SHP77 treated with DMSO at 0.1 percent for 48 hours (cell line): ENCODE measurements at places on chromosomes 1 and 21.
A peak's percentile ranks its signal among the peaks of the same experiment; 100 is the strongest.

GRCh38 chr1:39141925-39142324 is 62.6 kb upstream of the MACF1 start:
- DNase-seq, result no peak

DNA sequence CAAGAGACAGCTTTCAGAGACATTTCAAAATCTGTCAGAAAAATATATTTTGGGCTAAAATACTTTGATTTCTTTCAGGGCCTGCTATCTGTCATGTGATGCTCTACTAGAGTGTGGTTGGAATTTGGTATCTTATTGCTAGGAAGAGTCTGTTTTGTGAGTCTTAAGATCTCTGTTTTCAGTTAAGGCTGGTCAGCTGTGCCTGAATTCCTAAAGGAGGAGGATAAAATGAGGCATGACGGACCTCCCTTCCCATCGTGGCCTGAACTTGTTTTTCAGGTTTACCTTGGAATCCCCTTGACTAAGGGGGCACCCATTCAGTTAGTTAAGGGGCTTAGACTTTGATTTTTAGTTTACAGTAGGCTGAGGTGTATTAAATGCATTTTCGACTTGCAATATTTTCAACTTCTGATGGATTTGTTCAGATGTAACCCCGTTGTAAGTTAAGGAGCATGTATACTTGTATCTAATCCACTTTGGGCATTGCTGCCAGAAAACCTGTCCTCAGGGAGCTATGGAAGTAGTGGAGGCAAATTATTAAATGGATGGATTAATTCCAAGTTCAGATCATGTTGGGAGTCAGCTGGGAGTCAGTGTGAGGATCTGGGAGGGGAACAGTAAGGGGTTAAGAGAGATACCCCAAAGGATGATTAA is 18.3 kb downstream of the CAPN2 start:
- DNase-seq, result no peak

GRCh38 chr1:27832762-27833161 is 2.2 kb downstream of the PPP1R8 start:
- no peak for DNase-seq

- no peak for DNase-seq
Measured at GRCh38 chr1:156055281-156056048, 883 bp downstream of the LAMTOR2 start.

- no peak for DNase-seq
Measured at GRCh38 chr21:44696572-44696971, 400 bp upstream of the KRTAP10-12 start.

- no peak for DNase-seq
Measured at GRCh38 chr1:201955729-201956143, 433 bp downstream of the TIMM17A start.

- no peak for DNase-seq
Measured at GRCh38 chr1:222047366-222047765, 305.5 kb upstream of the DUSP10 start.

DNA sequence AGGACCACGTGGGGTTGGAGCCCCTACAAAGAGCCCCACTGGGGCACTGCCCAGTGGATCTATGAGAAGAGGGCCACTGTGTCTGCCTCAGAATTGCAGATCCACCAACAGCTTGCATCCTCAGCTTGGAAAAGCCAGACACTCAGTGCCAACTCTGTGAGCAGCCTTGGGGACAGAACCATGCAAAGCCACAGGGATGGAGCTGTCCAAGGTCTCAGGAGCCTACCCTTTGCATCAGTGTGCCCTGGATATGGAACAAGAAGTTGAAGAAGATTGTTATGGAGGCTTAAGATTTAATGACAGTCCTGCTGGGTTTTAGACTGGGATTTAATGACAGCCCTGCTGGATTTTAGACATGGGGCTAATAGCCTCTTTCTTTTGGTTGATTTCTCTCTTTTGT is 1670.9 kb downstream of the PLA2G4A start:
- DNase-seq, result no peak

- no peak for DNase-seq
Measured at GRCh38 chr1:105436589-105437259, 1619.8 kb upstream of the PRMT6 start.

DNA sequence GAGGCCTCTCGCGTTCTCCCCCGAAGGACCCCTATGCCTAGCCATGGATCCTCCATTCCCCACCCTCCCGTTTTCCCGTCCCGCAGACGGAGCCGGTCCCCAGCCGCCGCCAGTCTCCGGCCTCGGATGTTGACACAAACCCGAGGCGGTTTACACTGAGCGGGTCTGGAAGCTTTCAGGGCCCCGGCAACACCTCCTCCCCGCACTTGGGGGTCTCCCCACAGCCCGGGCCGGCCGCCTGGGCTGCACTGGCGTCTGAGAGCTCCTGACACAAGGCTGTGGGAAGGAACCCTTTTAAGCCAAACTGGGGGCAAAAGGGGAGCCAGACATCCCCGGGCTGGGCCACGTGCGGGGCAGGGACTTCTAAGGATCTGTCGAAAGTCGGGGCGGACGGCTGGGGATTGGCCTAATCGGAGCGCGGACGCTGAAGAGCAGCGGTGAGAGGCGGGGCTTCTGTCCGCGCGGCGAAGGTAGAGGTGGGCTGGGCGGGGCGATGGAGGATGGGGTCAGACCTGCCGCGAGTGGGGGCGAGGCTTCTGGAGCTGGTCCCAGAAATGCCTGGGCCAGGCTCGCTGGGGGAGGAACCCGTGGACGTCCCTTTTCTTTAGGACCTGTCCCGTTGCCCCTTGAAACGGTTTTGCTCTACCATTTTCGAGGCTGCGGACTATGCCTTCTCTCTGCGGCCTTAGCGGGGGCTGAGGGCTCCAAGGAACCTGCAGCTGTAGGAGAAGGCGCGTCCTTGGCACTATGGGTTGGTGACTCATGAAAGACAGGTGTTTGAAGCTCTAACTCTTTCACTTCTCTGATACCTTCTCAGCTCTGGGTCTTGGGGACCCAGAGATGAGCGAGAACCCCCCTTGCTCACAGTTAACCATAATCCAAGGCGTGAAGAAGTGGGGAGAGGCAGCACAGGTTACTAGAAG is 1.2 kb upstream of the HPCAL4 start:
- no peak for DNase-seq

DNA sequence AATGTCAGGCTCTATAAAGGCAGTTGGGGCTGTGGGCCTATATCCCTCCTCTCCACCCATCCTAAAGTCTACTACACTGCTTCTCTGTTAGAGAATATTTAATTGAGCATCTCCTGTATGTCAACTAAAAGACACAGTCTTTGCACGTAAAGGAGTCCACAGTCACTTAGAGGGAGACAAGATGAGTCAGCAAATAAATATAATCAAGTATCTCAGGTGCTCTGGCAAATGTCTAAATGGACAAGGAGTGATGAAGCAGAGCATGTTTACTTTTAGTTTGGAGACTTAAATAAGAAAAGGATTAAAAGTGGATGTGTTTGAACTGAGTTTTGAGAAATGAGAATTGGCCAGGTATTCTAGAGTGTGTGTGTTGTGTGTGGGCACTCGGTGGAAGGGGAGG is 41.8 kb upstream of the RAP1A start:
- no peak for DNase-seq

DNA sequence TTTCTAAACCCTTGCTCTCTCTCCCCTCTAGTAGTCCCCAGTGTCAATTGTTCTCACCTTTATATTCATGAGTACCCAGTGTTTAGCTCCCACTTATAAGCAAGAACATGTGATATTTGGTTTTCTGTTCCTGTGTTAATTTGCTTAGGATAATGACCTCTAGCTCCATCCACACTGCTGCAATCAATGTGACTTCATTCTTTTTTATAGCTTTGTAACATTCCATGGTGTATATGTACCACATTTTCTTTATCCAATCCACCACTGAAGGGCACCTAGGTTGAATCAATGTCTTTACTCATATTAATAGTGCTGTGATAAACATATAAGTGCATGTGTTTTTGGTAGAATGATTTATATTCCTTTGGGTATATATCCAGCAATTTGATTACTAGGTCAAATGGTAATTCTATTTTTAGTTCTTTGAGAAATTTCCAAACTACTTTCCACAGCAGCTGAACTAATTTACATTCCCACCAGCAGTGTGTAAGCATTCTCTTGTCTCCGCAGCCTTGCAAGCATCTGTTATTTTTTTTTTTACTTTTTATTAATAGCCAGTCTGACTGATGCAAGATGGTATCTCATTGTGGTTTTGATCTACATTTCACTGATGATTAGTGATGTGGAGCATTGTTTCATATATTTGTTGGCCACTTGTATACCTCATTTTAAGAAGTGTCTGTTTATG is 277.8 kb downstream of the LTN1 start:
- DNase-seq, result no peak

- DNase-seq, result no peak
Measured at GRCh38 chr1:151553659-151554058, 13.6 kb downstream of the TUFT1 start.

- DNase-seq, result no peak
Measured at GRCh38 chr1:20578721-20579395, 10.0 kb upstream of the CDA start.

DNA sequence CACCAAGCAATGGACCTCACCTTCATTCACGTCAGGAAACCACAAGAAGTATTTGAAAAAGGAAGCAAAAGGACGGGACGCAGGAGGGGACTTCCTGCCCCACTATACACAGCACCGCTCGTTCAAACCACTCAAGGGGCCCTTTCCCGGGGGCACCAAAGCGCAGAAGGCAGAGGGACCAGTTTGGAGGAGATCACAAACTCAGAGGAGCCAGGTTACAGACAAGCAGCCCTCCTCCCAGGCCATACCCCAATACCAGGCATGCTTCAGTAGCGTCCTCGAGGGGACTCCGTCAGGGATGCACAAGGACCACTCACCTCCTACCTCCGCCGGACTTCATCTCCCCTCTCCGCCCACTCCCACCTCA is 685 bp downstream of the CRTC2 start:
- no peak for DNase-seq

DNA sequence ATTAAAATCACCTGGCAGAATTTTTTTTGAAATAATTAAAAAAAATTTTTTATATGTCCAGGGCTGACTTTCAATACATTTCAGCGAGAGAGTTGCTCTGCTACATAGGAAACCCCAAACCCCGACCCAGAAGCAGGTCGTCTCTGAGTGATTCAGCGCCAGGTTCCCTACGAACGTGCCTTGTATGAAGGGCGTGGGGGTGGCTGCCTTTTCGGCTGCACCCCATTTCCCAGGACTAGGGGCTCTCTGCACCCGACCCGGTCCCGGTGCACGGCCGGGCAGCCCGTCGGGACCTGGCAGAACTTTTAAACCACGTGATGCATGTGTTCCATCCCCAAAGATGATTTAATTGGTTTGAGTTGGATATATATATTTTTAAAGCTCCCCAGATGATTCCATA is 15.8 kb upstream of the SCYL3 start:
- DNase-seq, result no peak

- DNase-seq, result no peak
Measured at GRCh38 chr1:29575826-29576225, 339.5 kb downstream of the PTPRU start.

DNA sequence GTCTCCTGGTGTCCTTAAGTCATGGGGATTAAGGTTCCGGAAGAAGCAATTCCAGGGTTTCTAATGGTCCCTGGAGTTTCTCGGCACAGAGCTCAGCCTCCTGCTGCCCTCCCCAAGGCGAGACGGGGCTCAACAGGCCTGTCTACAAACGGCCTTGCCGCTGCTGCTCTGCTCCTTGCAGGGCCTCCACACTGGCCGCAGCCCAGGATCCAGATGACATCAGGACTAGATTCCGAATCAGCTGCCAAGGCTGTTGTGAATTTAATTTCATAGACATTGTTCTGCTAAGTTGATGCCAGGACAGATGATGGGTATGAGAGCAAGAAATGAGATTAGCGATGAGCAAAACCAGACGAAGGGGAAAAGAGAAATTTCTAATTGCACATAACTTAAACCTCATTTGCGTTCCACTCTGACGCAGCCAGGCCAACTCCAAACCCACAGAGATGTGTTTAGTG is 103.6 kb upstream of the BACE2 start:
- no peak for DNase-seq

DNA sequence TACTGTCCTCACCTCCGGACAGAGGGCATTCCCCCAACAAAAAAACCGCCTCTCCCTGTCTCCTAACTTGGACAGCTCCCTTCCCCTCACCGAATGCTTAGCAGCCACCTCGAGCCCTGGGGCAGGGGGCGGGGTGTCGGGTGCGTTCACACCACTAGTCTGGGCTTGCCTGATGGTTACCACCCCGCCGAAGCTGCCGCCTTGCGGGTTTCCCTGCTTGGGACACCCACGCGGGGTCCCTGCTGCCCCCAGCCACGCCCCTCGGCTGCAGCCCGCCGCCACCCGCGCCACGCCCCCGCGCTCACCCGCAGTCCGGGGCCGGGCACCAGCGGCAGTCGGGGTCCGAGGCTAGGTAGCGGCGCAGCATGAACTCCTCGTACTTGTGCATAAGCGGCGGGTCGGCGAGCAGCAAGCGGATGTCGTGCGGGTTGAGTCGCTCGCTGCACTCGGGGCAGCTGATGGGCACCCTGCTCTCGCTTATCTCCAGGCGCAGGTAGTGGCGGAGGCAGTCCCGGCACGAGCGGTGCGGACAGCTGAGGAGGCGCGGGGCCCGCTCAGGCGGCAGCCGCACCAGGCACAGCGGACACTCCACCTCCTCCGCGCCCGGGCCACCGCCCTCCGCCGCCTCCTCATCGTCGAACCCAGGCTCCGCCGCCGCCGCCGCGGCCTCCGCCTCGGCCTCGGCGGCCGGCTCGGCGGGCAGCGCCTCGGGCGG is 706 bp downstream of the RNF19B start:
- peak; percentile 32 for DNase-seq

- DNase-seq, result no peak
Measured at GRCh38 chr1:201713086-201713810, 115.7 kb upstream of the IPO9 start.

DNA sequence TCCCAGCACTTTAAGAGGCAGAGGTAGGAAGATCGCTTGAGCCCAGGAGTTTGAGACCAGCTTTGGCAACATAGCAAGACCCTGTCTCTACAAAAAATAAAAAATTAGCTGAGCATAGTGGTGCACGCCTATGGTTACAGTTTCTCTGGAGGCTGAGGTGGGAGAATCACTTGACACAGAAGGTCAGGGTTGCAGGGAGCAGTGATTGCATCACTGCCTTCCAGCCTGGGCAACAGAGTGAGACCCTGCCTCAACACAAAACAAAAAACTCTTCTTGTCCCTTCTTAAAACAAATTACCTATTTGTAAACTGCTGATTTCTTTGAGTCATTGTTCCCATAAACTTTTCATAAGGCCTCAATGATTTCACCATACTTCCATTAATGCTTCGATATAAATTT is 18.7 kb downstream of the PRKAA2 start:
- no peak for DNase-seq

- DNase-seq, result peak; percentile 46
Measured at GRCh38 chr1:13965770-13966398, 265.9 kb downstream of the PRDM2 start.

GRCh38 chr1:58754683-58755467 is 29.0 kb downstream of the JUN start:
- no peak for DNase-seq
